Karpas-422 (cell line): ENCODE measurements at places on chromosomes 7 and 10.

DNA sequence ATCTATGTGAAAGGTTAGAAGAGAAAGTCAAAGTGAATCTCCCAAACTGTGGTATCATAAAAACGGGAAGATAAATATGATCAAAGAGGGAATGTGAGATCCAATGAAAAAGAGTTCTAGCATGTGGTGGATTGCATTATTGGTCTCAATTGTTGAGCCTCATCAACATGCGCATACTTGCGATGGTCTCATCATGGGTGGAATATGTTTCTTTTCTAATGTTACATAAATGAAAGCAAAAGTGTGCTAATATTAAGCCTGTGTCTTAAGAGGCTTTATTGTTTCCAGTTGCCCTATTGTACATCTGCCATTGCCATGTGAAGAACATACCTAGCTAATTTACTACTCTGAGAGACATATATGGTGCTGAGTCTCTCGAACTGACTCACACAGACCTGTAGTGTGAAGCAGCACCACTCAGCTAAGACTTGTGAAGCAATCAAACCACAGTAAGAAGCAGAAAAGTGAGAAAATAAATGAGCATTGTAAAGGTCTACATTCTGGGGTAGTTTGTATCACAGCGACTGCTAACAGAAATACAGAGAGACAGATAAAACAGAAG lies 645.5 kb upstream of the PCDH15 start:
- no peaks in the 10 kb centered on the region for H3K27me3 ChIP-seq
- H3K36me3 ChIP-seq: no peaks in the 10 kb centered on the region
- no peak overlapping the region for H3K27ac ChIP-seq
- DNase-seq: no peak

DNA sequence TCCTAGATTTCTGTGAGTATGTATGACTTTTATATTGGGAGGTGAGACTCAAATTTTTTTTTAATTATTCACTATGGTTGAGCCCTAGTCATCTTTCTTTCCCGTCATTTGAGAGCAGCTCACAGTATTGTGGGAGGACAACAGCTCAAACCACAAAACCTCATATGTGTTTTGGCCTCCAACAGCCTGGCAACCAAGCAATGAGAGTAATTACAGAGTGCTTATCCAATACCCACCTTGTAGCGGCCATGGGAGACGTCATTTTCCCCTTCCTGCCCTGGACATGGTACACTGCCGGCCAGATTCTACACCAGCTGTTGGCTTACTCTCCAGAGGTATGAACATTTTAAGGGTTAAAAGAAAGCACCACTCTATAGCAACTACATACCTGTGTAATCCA lies 49.1 kb downstream of the DOCK4 start:
- H3K4me1 ChIP-seq: no peaks in the 10 kb centered on the region
- no peaks in the 10 kb centered on the region for H3K36me3 ChIP-seq
- H3K4me3 ChIP-seq: no peak overlapping the region
- no peaks in the 10 kb centered on the region for H3K27me3 ChIP-seq
- H3K27ac ChIP-seq: no peak overlapping the region

GRCh38 chr10:63664341-63664885 lies 143.2 kb downstream of the REEP3 start:
- no peak overlapping the region for H3K4me3 ChIP-seq
- no peaks in the 10 kb centered on the region for H3K36me3 ChIP-seq
- no peaks in the 10 kb centered on the region for H3K27me3 ChIP-seq
- H3K27ac ChIP-seq: no peak overlapping the region

DNA sequence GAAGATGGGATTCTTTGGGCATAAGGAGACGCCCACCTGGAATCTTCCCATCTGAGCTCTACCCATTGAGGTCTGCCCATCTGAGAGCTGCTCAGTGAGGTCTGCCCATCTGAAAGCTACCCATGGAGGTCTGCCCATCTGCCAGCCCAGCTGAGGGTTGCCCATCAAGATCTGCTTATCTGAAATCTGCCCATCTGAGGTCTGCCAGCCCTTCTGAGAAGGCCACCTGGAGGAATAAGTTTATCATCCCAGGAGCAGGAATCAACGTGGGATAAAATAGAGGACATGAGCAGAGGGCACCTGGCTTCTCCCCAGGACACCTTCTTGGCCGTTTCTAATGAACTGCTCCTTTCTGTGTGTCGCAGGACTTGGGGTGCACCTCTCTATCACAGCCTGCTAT lies 35.3 kb upstream of the PDZD8 start:
- H3K27ac ChIP-seq: no peak overlapping the region
- no peak overlapping the region for H3K4me3 ChIP-seq
- no peak for DNase-seq
- no peaks in the 10 kb centered on the region for H3K36me3 ChIP-seq
- H3K4me1 ChIP-seq: peaks cover 66% of the 10 kb centered on the region

GRCh38 chr10:11036424-11037011 lies 18.8 kb downstream of the CELF2 start:
- no peak overlapping the region for H3K4me3 ChIP-seq
- no peak for DNase-seq
- H3K27me3 ChIP-seq: 0 out of 2 replicates have a peak, but pooled peaks cover 3% of the 10 kb centered on the region
- no peaks in the 10 kb centered on the region for H3K36me3 ChIP-seq
- no peaks in the 10 kb centered on the region for H3K4me1 ChIP-seq

- H3K4me1 ChIP-seq: no peaks in the 10 kb centered on the region
- H3K36me3 ChIP-seq: no peaks in the 10 kb centered on the region
- H3K27me3 ChIP-seq: no peaks in the 10 kb centered on the region
- no peak for DNase-seq
- H3K27ac ChIP-seq: no peak overlapping the region
Observed at GRCh38 chr7:101018271-101019167, 1.4 kb upstream of the MUC17 start.

DNA sequence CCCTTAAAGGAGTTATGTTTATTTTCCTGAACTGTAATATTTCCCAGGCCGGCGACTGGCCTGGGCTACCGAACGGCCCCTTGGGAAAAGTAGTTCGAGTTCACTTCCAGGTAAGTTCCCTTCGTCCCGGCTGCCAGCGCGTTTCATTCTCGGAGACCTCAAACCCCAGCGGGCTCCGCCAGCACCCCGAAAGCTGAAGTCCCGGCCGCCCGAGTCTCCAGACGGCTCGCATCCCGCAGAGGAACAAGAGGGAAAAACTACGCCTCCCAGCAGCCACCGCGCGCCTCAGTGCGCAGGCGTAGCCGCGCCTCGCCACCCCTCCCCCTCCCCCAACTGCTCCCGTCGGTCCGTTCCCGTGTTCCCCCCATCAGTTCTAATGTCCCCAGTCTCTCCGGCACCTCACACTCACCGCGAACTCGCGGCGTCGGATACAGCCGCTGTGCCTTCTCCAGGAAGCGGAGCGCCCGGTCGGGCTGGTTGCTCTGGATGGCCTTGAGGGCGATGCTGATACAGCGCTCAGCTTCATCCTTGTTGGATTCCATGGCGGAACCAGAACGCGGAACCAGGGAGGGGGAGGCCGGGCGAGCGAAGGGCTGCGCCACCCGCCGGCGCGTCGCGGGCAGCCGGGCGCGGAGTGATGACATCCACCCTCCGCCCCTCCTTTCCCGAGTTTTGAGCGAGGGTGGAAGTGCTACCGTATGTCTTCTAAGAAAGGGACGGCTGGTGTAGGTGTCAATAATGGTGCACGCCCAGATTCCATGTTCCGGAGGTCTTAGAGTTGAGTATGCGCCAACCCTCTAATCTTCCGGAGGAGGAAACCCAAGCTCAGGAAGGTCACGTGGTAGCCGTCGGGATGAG lies at the start of gene DNAJB12:
Gene DNAJB12 (minus strand): TSS at position 564 of the 858 bp plus-strand sequence. CDS start 22 bp downstream, at position 542.
- no peaks in the 10 kb centered on the region for H3K27me3 ChIP-seq
- peak within 1 kb of the TSS; percentile 92 for H3K4me3 ChIP-seq
- DNase-seq: peak; percentile 98
- H3K36me3 ChIP-seq: peaks cover 9% of the 10 kb centered on the region; the same call in 1 of the 2 replicates
- peaks cover 21% of the 10 kb centered on the region for H3K4me1 ChIP-seq

DNA sequence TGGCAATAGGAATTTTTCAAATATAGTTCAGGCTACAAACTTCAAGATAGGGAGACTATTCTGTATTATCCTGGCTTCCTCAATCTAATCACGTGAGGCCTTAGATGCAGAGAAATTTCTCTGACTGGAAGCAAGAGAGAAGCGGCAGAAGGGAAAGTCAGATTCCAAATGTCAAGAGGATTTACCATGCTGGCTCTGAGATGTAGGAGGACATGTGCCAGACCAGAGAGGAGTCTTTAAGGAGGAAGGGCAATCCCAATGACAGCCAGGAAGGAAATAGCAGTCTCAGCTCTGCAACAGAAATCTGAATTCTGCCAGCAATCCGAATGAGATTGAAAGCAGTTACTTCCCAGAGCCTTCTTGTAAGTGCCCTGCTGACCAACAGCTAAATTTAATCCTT lies 57.4 kb downstream of the NUTM2E start:
- no peaks in the 10 kb centered on the region for H3K27me3 ChIP-seq
- no peaks in the 10 kb centered on the region for H3K36me3 ChIP-seq
- H3K4me1 ChIP-seq: no peaks in the 10 kb centered on the region
- no peak overlapping the region for H3K4me3 ChIP-seq
- H3K27ac ChIP-seq: no peak overlapping the region
- DNase-seq: no peak

DNA sequence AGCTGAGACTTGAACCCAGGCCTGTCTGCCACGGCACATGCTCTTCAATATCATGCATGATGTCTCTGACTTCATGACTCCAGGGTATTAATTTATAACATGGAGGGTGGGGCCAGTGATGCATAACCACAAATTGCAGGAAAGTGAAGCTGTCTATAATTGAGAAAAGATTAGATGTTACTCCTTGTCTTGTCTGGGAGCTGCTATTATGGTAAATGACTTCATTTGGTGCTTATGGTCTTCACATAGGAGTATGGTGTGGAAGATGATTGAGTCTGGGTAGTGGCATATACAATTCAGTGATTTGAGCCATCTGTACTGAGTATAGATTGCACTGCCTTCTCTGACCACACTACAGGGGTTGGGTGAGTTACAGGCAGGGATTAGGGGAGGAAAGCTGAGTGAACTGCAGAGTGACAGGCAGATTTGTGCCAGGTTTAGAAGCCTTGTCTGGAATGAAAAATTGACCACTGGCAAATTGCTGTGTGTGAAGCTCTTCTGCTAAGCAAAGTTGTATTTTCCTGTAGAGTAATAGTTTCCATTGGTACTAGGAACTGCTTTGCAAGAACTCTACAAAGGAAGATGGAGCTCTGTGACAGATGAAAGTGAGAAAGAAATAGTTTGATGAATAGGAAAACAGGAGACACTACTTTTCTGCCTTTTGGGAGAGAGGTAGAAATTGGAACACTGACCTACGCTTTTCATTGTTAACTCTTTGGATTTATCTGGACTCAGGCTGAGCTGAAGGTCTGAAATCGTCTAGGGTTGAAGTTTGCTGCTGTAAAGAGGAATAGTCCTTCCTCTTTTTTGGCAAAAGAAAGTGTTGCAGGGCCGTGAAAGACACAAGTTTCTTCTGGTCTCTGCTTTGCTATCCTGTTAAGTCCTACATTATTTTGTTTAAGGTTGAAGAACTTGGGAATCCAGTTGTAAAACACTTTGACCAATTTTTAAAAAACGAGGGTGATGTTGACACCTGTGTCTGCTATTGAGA lies 2.7 kb downstream of the SND1 start:
- peaks cover 36% of the 10 kb centered on the region for H3K36me3 ChIP-seq
- peak overlapping the region; percentile 50 for H3K27ac ChIP-seq
- H3K4me3 ChIP-seq: peak overlapping the region; percentile 75

- no peak overlapping the region for H3K4me3 ChIP-seq
- H3K27me3 ChIP-seq: no peaks in the 10 kb centered on the region
- H3K36me3 ChIP-seq: no peaks in the 10 kb centered on the region
- DNase-seq: no peak
- no peak overlapping the region for H3K27ac ChIP-seq
- H3K4me1 ChIP-seq: no peaks in the 10 kb centered on the region
Observed at GRCh38 chr10:97267671-97268070, 24.8 kb downstream of the ARHGAP19 start.

DNA sequence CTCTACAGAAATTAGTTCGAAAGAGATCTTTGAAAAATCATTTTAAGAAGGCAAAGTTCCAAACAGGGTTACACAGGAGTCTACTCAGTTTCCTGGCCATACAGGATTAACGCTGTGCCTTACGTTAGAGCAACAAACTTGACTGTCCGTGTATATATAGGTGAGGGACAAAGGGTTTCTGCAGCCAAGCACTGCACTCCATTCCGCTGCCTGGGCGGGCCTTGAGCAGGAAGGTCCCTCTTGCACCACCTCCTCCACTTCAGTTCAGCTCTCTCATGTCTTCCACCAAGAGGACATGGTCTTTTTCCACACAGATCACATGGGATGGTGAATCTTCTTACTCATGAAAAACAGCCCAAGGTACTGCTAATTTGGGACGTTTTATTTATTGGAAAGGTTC lies 43.2 kb downstream of the MCMBP start:
- H3K4me1 ChIP-seq: no peaks in the 10 kb centered on the region; the same call in 1 of the 2 replicates
- H3K4me3 ChIP-seq: no peak overlapping the region
- H3K27me3 ChIP-seq: no peaks in the 10 kb centered on the region
- no peak for DNase-seq
- peaks cover 58% of the 10 kb centered on the region; the same call in 1 of the 2 replicates for H3K36me3 ChIP-seq
